ENCODE measurements at places on chromosomes 1 and 21.
A peak's percentile ranks its signal among the peaks of the same experiment; 100 is the strongest.

GRCh38 chr1:1562556-1563195, 12.0 kb downstream of the SSU72 start:
- DNase-seq, result no peak

DNA sequence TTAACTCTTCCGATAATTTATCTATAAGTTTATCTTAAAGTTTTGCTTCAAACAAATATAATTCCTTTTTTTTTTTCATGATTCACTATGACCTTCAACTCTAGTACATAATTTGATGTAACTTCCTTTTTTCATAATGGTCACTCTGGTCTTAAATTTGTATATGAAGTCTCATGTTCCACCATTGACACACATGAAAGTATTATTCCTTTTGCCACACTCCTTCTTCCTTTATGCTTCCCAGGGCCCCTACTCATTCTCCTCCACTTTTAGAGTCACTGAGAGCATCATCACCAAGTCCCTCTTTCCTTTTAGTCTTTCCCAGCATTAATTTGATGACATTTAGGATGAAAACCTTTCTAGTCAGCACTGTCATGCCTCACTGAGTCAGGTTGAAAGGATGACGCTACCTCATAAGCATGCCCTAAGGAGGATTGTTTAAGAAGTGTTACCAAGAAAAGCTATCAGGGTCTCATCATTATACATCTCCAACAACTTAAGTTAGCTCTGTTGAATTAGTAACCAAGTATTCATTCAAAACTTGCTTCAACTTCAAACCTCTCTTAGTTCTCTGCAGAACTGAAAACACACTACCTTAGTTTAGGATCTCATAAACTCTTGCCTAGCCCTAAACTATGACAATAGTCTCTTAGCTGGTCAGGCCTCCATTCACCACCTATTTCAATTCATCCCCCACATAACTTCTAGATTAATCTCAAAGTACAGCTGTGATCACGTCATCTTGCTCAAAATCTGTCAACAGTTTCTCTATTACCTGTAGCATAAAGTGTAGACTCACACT, 14.5 kb downstream of the AUNIP start:
- DNase-seq, result no peak

- DNase-seq, result peak; percentile 30
These were observed 52.6 kb upstream of the RC3H1 start for GRCh38 chr1:174074757-174075156.

GRCh38 chr1:95850763-95851162, 616.8 kb downstream of the RWDD3 start:
- DNase-seq, result no peak

DNA sequence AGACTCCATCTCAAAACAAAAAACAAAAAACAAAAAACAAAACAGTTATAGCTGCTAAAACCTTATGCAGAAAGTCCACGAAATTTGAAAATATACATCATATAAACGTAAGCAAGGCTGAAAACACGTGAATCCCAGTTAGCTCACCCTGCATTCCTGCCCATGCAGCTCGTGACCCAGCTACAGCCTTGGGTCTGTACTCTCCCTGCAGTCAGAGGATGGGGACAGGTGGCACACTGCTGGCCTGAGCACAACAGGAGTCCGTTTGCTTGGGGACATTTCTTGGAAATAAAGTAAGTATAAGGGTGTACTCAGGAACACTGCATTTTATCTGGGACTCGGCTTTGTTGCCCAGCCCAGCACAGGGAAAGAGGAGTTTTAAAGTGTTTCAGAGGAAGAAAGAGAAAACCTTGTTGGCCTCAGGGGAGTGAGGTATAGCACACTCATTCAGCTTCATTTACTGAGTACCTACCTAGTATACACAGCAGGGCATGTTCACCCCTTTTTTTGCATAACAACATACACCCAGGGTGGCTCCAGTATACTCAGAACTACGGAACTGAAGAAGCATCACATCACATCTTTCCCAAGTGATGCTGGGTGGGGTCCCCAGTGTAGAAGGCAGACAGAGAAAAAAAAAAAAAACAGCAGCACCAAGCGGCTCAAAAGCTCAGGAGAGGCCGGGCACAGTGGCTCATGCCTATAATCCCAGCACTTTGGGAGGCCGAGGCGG, 44.1 kb downstream of the CAPZB start:
- no peak for DNase-seq

DNA sequence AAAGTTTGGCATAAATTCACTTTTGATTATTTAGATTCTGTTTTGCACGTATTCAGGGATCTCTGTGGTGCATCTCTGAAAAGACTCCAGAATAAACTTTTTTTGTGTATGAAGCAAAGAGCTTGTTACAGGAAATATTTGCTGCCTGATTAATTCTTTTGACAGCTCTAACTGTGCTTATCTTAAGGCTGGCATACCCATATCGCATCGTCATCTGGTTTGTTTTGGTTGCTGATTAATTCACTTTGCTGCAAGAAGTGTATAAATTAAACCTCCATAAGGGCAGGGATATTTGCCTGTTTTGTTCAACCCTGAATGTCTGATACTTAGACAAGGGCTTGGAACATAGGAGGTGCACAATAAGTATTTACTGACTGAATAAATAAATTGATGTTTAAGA, 17.5 kb upstream of the DUSP10 start:
- no peak for DNase-seq

GRCh38 chr1:207745285-207745684, 6.6 kb upstream of the CD46 start:
- DNase-seq, result no peak

DNA sequence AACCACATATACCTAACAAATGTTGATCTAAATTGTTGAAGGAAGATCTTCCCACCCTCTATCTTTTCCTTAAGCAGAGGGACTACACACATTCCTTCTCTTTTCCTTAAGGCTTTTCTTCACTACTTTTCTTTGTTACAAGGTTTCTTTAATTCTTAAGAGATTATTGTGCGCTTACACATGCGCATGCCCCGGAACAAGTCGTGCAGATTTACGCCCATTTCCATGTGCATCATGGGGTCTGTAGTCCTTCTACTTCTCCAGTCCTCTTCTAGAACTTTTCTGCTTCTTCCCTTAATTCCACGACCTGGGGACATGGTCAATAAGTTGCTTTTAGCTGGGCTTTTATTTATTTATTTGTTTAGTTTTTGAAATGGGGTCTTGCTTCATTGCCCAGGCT, 1.7 kb upstream of the CHRNB2 start:
- no peak for DNase-seq

GRCh38 chr1:14997646-14998276, 155.8 kb upstream of the TMEM51 start:
- DNase-seq, result no peak

DNA sequence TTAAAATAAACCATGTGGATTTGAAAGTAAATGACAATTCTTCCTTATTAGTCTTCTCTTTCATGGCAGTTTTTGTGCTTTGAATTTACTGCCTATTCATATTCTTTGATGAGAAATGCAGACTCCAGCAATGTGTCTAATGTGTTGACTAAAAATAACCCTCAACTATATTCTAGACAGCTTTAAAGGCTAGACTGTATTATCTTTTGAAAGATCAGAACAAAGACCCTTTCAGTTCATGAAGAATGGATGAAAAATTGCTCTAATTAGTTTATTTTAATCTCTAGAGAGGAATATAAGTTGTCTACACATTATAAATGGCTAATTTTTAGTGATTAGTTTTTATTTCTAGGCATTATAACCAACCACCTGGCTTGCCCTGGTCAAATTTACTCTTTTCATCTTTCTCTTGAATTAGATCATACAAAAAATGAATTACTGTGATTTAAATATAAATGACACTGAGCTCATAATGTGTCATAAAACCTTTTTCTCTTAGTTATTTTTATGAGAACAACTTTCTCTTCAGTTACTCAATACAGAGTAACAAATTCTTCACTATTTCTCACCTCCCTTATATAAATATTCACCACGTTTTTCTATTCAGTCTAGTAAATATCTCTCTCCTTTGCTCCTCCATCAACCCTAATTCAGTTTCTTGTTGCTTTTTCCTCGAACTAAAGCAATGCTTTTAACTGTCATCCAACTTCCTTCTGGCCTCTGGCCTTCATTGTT, 428.5 kb upstream of the TMPRSS15 start:
- DNase-seq, result peak; percentile 75

DNA sequence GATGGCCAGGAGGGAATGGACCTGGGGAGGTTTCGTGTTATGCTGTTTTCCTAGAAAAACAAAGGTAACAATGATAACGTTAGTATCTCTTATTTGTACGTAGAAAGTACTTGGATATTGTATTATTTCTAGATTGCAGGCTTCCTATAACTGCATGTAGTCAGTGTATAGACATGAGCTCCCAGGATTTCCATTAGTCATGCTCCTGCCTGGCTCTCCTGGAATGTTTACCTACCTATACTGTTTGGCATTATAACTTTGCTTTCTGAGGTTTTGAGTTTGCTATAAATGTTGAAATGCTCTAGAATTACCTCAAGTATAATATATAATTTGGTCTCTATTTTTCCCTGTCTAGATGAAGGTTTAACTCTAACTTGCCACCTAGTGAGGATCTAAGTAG, 66.1 kb downstream of the TTC3 start:
- no peak for DNase-seq

DNA sequence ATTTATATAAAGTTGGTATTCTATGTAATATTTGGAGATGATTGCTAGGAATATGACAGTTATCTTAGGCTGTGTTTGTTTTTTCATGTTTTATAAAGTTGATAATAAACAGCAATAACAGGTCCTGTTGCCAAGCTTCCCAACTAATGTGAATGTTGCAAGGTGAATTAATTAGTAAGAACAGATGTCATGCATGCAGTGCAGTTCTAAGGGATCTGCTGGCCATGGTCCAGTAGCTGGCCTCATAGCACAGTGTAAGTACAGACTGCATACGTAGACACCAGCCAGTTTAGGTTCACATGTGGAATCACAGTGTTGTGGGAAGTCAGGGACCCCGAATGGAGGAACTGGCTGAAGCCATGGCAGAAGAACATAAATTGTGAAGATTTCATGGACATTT, 478.2 kb downstream of the NEGR1 start:
- peak; percentile 38 for DNase-seq

GRCh38 chr1:23019863-23020625, 776 bp downstream of the KDM1A start:
- peak; percentile 73 for DNase-seq

- no peak for DNase-seq
These were observed 12.3 kb downstream of the RCAN3 start for GRCh38 chr1:24514946-24515345.

DNA sequence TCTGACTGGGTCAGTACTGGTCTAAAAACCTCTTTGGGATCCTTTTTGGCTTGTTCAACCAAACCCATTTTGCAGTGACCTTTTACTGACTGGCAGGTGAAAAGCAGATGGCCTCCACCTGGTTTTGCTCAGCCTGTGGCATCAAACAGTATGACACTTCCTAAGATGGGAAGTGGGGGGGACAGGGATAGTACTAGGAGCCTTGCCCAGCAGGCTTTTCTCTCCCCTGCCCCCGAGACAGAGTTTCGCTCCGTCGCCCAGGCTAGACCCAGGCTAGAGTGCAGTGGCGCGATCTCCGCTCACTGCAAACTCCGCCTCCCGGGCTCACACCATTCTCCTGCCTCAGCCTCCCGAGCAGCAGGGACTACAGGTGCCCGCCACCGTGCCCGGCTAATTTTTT, 18.3 kb downstream of the INTS3 start:
- no peak for DNase-seq

- no peak for DNase-seq
These were observed 89.4 kb downstream of the OMA1 start for GRCh38 chr1:58457023-58457635.

- DNase-seq, result no peak
These were observed 39.7 kb upstream of the RUNX3 start for GRCh38 chr1:24969596-24970398.

- DNase-seq, result no peak
These were observed 86.6 kb upstream of the SLC25A33 start for GRCh38 chr1:9452516-9453140.

- peak; percentile 15 for DNase-seq
These were observed 34.3 kb upstream of the PPP1R15B start for GRCh38 chr1:204445860-204446412.

DNA sequence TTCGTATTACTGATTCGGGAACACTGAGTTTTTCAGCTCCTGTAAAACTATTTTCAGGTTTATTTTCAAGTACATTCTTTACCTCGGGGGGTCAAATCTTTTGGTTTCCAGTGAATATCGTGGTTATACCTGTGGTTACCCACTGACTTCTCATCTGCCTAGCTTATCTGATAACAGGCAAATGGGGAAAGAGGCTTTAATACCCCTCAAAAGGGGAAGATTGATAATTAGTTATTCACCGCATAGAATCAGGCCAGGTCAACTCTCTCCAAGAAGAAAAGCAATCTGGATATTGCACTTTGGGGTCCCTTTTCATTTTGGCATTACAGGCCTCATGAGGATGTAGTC, 23.0 kb downstream of the RUNX1 start:
- DNase-seq, result no peak

DNA sequence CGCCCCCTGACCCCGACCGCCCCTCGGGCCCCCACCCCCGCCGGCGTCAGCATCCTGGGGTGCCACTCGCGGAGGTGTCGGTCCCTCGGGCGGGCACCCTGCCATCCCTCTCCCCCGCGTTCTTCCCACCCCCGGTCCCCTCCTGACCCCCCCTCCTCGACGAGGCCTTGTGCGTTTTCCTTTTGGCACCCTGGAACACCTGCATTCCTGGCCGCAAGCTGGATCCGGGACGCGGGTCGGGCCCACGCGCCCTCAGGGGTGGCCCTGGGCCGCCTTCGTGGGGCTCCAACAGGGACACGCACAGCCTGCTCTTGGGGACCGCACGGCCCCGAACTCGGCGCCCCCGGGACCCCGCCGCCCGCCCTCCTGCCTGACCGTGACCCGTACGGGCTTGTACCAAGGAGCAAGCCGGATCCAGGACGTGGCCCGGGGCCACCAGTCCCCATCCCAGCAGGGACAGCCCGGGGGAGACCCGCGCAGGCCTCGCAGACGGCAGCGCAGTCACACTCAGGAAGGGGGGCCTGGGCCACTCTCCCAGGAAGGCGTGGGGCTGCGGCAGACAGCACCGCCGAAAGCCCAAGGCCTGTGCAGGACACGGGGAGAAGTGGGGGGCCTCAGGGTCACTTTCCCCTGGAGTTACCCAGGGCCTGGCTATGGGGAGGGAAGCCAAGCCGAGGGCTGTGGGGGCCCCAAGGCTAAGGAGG, 579 bp upstream of the SLC19A1 start:
- DNase-seq, result no peak
